ENCODE measurements at places on chromosomes 13 and 19.

GRCh38 chr13:32229443-32229842 lies 85.7 kb downstream of the ZAR1L start:
- DNase-seq, result no peak

GRCh38 chr13:27928353-27928804 lies 8.6 kb downstream of the PDX1 start:
- DNase-seq, result no peak

DNA sequence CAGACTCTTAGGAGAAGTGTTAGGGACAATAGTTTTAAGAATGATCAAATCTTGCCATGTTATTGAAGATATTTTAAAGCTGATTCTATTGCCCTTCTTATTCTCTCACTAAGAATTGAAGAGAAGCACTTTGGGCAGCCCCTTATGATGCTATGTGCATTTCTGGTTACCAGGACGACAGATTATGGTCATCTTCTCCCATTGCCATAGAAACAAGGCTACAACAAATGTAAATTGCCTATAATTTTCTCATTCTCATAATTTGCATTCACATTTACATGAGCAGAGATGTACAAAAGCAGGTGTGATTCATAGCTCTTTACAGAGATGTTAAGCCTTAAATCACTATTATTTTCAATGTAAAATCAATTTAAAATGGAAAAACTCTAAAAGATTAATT lies 137.3 kb upstream of the PCDH9 start:
- no peak for DNase-seq

- no peak for DNase-seq
These were observed 14.3 kb downstream of the HNRNPM start for GRCh38 chr19:8459095-8459494.
